ENCODE measurements at places on chromosomes 13 and 19.

- DNase-seq = no peak
Observed at GRCh38 chr19:40450664-40451063, 6.5 kb upstream of the SERTAD3 start.

GRCh38 chr19:28292822-28293500, 920.0 kb downstream of the UQCRFS1 start:
- DNase-seq = no peak

GRCh38 chr13:111549464-111549863, 229.0 kb downstream of the TEX29 start:
- no peak for DNase-seq

DNA sequence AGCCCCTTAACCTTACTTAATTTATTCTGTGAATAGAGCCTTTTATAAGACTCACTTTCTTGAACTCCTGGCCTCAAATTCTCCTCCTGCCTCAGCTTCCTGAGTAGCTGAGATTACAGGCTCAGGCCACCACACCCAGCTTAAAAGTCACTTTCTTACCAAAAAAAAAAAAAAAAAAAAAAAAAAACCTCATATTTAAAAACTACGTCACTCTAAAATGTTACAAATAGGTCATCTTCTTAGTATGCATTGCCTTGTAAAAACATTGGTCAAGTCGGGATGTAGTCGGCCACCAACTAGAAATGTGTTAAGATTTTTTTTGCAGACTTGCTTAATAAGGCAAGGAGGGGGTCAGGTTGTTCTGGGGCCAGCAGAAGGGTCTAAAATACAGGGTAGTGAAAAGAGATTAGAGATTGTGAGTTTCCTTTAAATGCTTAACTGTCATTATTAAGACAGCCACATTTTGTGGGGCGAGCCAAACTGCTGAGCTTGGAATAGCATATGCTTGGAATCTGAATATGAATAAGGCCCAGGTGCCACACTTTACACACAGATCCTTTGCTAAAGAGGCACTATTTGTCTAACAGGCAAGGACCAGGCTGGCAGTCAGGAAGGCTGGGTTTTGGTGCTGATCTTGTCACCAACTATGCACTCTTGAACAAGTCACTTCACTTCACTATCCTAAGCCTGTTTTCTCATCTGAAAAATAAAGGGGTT, 16.5 kb upstream of the IL17D start:
- DNase-seq = no peak

- DNase-seq = no peak
Observed at GRCh38 chr13:112648966-112649690, 40.7 kb upstream of the ATP11A start.
